Adrenal gland (tissue), 19 donors: ENCODE measurements at places on chromosomes 5 and 9. TPM values are rescaled to one million over a fixed set of nuclear protein-coding genes. Genes with fewer than 3 reads are reported as not detected.

DNA sequence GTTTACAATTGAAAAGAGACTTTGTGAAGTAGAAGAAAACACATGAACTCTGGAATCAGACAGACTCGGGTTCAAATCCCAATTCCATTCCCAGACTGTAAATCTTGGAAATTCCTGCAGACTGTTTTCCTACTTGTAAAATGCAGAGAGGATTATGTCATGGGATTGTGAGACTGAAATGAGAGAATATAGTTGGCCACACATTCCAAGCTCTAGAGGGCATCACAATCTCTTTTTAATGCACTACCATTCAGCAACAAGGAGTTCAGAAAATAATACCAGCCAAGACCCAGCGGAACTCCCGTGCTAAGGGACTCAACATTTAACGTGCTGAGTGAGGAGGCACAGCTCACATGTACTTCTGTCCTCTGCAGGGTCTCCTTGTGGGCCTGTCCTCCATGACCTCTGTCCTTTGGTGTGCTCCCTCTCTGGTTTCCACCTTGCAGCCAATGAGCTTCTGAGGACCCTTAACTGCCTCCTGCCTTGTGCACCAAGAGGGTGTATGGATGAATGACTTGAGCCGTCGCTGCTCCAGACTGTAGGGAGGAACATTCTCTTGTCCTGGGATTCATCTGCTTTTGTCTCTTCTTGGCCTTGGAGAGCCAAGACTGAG, 263.5 kb downstream of the NTRK2 start:
- no peak for DNase-seq
- H3K4me3 ChIP-seq: no peak overlapping the region
- no peaks in the 10 kb centered on the region for H3K4me1 ChIP-seq
- no peaks in the 10 kb centered on the region for H3K27me3 ChIP-seq

GRCh38 chr5:128409166-128409800, 128.8 kb downstream of the FBN2 start:
- H3K27me3 ChIP-seq: no peaks in the 10 kb centered on the region
- H3K36me3 ChIP-seq: no peaks in the 10 kb centered on the region
- H3K4me1 ChIP-seq: no peaks in the 10 kb centered on the region
- DNase-seq: no peak

GRCh38 chr9:125110464-125110863, 32.9 kb downstream of the SCAI start:
- H3K36me3 ChIP-seq: no peaks in the 10 kb centered on the region
- H3K27ac ChIP-seq: no peak overlapping the region
- no peak for DNase-seq
- H3K4me1 ChIP-seq: no peaks in the 10 kb centered on the region
- H3K27me3 ChIP-seq: no peaks in the 10 kb centered on the region

- no peaks in the 10 kb centered on the region for H3K4me1 ChIP-seq
- H3K36me3 ChIP-seq: no peaks in the 10 kb centered on the region
- DNase-seq: no peak
- H3K4me3 ChIP-seq: peak overlapping the region; percentile 48
- H3K27ac ChIP-seq: peak overlapping the region; percentile 45
These were observed 560 bp downstream of the DOCK2 start for GRCh38 chr5:169637549-169638121.

Gene FBN2
- total RNA-seq: 237 TPM

- H3K27me3 ChIP-seq: no peaks in the 10 kb centered on the region
- H3K36me3 ChIP-seq: no peaks in the 10 kb centered on the region
- peaks cover 13% of the 10 kb centered on the region for H3K4me1 ChIP-seq
- no peak overlapping the region for H3K4me3 ChIP-seq
These were observed 17.5 kb downstream of the LRRC70 start for GRCh38 chr5:62596096-62596495.

DNA sequence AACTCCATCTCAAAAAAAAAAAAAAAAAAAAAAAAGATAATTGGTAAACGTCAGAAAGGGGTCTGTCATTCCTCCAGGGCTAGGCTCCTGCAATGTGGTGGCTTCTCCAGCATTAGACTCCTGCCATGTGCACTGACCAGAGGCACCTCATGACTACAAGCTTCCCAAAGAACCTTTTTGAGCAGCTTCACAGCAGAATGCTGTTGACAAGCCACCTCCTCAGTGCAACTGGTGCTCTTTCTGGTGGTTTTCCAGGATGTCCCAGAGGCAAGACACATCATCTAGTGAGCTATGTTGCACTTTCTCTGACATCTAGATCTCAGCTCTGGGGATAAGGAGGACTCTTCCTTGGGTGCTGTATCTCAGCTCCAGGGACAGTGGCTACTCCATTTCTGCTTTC, 11.6 kb downstream of the RPL37 start:
- no peak overlapping the region for H3K27ac ChIP-seq
- no peak overlapping the region for H3K4me3 ChIP-seq
- H3K36me3 ChIP-seq: peaks cover 28% of the 10 kb centered on the region
- DNase-seq: no peak
- no peaks in the 10 kb centered on the region for H3K27me3 ChIP-seq

Gene SAPCD2
- total RNA-seq: 1.7 TPM

- H3K27ac ChIP-seq: no peak overlapping the region
- DNase-seq: no peak
- H3K4me3 ChIP-seq: no peak overlapping the region
- no peaks in the 10 kb centered on the region for H3K36me3 ChIP-seq
- H3K4me1 ChIP-seq: no peaks in the 10 kb centered on the region
These were observed 181.3 kb upstream of the IL12B start for GRCh38 chr5:159511570-159511969.

Gene ITGA1
- 196 TPM for total RNA-seq

GRCh38 chr9:121865884-121866283, 214.4 kb downstream of the DAB2IP start:
- H3K36me3 ChIP-seq: no peaks in the 10 kb centered on the region
- no peak overlapping the region for H3K27ac ChIP-seq
- H3K27me3 ChIP-seq: no peaks in the 10 kb centered on the region
- DNase-seq: no peak
- no peak overlapping the region for H3K4me3 ChIP-seq
- no peaks in the 10 kb centered on the region for H3K4me1 ChIP-seq

Gene ADAMTS2
- 70.3 TPM for total RNA-seq

- H3K27me3 ChIP-seq: no peaks in the 10 kb centered on the region
- no peak overlapping the region for H3K4me3 ChIP-seq
- no peak overlapping the region for H3K27ac ChIP-seq
- H3K36me3 ChIP-seq: no peaks in the 10 kb centered on the region
These were observed 150.8 kb upstream of the ADCY2 start for GRCh38 chr5:7245121-7245651.

DNA sequence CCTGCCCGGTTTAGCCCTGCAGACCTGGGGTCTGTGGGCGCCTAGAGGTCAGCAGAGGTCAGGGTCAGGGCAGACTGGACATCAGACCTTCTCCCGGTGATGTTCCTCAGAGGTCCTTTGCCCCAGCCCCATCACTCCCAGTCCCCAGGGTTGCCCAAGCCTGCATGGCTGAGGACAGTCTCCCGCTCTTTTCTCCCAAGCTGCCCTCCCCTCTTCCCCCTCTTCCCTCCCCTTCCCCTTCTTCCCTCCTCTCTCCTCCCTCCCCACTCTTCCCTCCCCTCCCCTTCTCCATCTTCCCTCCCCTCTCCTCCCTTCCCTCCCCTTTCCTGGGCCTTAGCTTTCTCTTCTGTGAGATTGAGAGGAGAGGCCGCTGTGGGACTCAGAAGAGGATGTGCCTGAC, 10.4 kb downstream of the LHX3 start:
- no peak overlapping the region for H3K27ac ChIP-seq
- no peak overlapping the region for H3K4me3 ChIP-seq
- no peaks in the 10 kb centered on the region for H3K36me3 ChIP-seq

GRCh38 chr9:90012949-90013348, 408.1 kb downstream of the GADD45G start:
- no peaks in the 10 kb centered on the region for H3K27me3 ChIP-seq
- no peak overlapping the region for H3K4me3 ChIP-seq
- no peaks in the 10 kb centered on the region for H3K36me3 ChIP-seq
- no peaks in the 10 kb centered on the region for H3K4me1 ChIP-seq
- DNase-seq: no peak

GRCh38 chr5:163658702-163659567, 153.5 kb downstream of the MAT2B start:
- DNase-seq: no peak
- no peak overlapping the region for H3K27ac ChIP-seq
- H3K4me3 ChIP-seq: no peak overlapping the region
- H3K36me3 ChIP-seq: no peaks in the 10 kb centered on the region
- H3K4me1 ChIP-seq: no peaks in the 10 kb centered on the region
- H3K27me3 ChIP-seq: no peaks in the 10 kb centered on the region

Gene TMEM215
- total RNA-seq: not detected

- H3K36me3 ChIP-seq: no peaks in the 10 kb centered on the region
- no peaks in the 10 kb centered on the region for H3K27me3 ChIP-seq
- H3K4me3 ChIP-seq: no peak overlapping the region
- H3K4me1 ChIP-seq: peaks cover 13% of the 10 kb centered on the region
- H3K27ac ChIP-seq: no peak overlapping the region
These were observed 479.6 kb upstream of the KLF4 start for GRCh38 chr9:107969141-107969540.
